Cardiac septum (tissue), 1 donor: ENCODE measurements at places on chromosomes 6 and 20.

- no peak for DNase-seq
These were observed 361.0 kb downstream of the TAF4 start for GRCh38 chr20:61704661-61705060.

GRCh38 chr6:89385156-89385667 is 26.9 kb downstream of the RRAGD start:
- no peak for DNase-seq

GRCh38 chr6:160917572-160917971 is 74.0 kb upstream of the MAP3K4 start:
- no peak for DNase-seq

GRCh38 chr6:151154418-151154817 is 85.3 kb upstream of the AKAP12 start:
- no peak for DNase-seq

GRCh38 chr6:42165016-42165415 is 8.1 kb upstream of the GUCA1A start:
- no peak for DNase-seq

GRCh38 chr20:45752746-45753145 is 30.6 kb downstream of the SPINT4 start:
- no peak for DNase-seq

GRCh38 chr6:144008120-144008811 is at the start of gene PLAGL1:
TSS of gene PLAGL1 (minus strand) at chr6:144008259. CDS start at chr6:143948136, 60,123 bp downstream.
- peak; percentile 84 for DNase-seq

DNA sequence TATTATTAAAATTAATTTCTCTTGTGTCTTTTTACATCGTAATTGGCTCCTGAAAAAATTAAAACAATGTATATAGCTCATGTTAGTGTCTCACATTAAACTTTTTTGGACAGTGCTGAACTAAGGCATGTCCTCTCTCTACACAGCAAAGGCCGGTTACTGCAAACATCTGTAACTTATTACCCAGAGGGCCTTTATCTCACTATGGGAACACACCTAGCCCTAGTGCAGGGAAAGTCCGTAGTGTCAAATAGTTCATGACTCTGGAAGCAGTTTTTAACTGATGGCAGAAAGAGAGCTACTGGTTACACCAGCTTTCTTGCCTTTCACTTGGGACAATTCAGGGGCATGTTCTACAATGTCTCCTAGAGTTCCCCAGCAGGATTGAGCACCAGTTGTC is 82.2 kb downstream of the PAK5 start:
- DNase-seq = no peak

DNA sequence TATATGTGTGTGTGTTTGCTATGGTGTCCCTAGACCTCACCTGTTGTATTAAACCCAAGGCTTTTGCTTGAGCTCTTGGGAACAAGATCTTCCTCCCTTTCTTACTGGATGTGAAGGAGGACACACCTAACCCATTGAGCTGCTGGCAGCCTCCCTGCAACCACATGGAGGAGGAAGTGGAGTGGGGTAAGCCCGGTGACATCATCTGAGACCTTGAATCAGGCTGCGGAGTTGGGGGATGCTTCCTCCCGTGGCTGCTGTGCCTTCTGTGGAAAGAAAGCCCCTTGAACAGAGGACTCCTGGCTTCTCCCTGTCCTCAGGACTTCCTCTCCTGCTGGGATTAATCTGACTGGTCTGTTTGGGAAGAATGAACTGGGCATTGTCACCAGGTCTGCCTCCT is 3.3 kb downstream of the CST11 start:
- DNase-seq = no peak

- DNase-seq = no peak
These were observed 189.2 kb downstream of the ADGB start for GRCh38 chr6:146787876-146788508.
